Stimulated activated naive B cell treated with anti-CD40 and anti-IgM and Interleukin-4, amounts not matched to agents 10 μg/mL and 1 μg/mL and 100 μg/mL, for 72 hours (primary cell): ENCODE measurements at places on chromosomes 11 and 22.

DNA sequence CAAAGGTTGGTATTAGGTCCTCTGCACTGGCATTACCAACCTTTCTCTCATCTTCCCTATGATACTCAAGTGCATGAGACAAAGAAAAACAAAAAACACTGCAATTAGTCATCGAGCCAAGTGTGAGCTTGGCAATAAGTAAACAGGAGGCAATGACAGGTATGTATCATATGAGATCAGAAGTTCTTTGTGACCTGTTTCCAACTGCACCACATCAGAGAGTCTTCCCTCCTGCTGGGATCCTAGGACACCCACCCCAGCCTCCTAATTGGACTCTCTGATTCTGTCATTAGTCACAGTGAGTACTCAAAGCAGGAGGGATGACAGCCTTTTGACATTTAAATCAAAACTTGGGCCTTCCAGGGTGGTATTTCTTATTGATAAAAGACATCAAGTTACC lies 7.8 kb upstream of the JAML start:
- no peak overlapping the region for H3K4me3 ChIP-seq
- H3K4me1 ChIP-seq = peaks cover 22% of the 10 kb centered on the region
- H3K27ac ChIP-seq = no peak overlapping the region
- H3K36me3 ChIP-seq = peaks cover 55% of the 10 kb centered on the region

DNA sequence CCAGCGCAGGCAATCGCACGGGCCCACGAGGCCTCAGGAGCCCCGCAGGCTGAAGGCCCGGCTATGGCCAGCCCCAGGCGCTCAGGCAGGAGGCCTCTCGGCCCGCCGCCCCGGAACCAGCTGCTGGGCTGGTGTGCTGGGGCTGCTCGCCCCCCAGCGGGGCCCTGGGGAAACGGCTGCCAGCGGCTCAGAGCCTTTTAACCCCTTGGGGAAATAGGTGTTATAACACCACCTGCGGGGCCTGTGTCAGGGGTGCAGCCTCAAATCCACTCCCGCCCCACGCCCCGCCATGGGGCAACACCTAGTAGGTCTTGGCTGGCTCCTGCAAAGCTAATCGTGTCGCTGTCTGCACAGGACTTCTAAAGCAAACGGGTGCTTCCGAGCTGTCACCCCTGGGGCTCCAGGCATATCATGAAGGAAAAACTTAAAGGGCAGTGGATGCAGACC lies 237.4 kb downstream of the TTC28 start:
- H3K4me3 ChIP-seq = peak overlapping the region; percentile 83
- H3K4me1 ChIP-seq = peaks cover 11% of the 10 kb centered on the region
- DNase-seq = peak; percentile 65
- H3K27me3 ChIP-seq = peaks cover 32% of the 10 kb centered on the region
- peak overlapping the region; percentile 56 for H3K27ac ChIP-seq

- H3K27me3 ChIP-seq = peaks cover 61% of the 10 kb centered on the region
- DNase-seq = no peak
- peaks cover 2% of the 10 kb centered on the region for H3K36me3 ChIP-seq
- H3K4me1 ChIP-seq = peaks cover 5% of the 10 kb centered on the region
- peak overlapping the region; percentile 63 for H3K4me3 ChIP-seq
Measured at GRCh38 chr22:39686178-39686620, 115.6 kb downstream of the CACNA1I start.

DNA sequence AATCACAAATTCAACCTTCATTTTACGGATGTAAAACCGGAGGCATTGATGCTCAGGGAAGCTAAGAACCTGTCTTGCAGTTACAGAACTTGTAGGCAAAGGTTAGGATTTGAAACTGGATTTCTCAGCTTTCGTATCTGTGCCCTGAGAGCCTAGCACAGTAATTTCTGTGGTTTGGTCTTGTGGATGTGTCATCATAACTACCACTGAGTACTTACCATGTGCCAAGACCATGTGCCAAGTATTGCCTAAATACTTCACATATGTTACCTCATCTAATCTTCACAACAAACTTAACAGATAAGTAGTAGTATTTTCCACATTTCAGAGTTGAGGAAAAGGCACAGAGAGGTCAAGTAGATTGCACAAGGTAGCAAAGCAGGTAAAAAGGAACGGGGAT lies 140.7 kb downstream of the NXPE2 start:
- H3K36me3 ChIP-seq = no peaks in the 10 kb centered on the region
- no peak overlapping the region for H3K4me3 ChIP-seq
- H3K27me3 ChIP-seq = no peaks in the 10 kb centered on the region

GRCh38 chr11:61645179-61645868 lies 34.9 kb upstream of the DAGLA start:
- H3K36me3 ChIP-seq = no peaks in the 10 kb centered on the region
- no peak overlapping the region for H3K27ac ChIP-seq
- no peak for DNase-seq
- H3K27me3 ChIP-seq = peaks cover 8% of the 10 kb centered on the region

GRCh38 chr11:123098990-123099389 lies 37.1 kb upstream of the HSPA8 start:
- H3K36me3 ChIP-seq = no peaks in the 10 kb centered on the region
- H3K27ac ChIP-seq = no peak overlapping the region
- no peaks in the 10 kb centered on the region for H3K4me1 ChIP-seq
- H3K4me3 ChIP-seq = no peak overlapping the region
- H3K27me3 ChIP-seq = peaks cover 9% of the 10 kb centered on the region
- DNase-seq = no peak

GRCh38 chr11:123434262-123434661 lies 4.2 kb downstream of the GRAMD1B start:
- peaks cover 25% of the 10 kb centered on the region for H3K27me3 ChIP-seq
- H3K36me3 ChIP-seq = no peaks in the 10 kb centered on the region
- no peak overlapping the region for H3K27ac ChIP-seq
- H3K4me1 ChIP-seq = peaks cover 11% of the 10 kb centered on the region

- H3K4me3 ChIP-seq = no peak overlapping the region
- H3K27me3 ChIP-seq = peaks cover 5% of the 10 kb centered on the region
- peaks cover 9% of the 10 kb centered on the region for H3K4me1 ChIP-seq
Measured at GRCh38 chr11:65810046-65810868, 23.4 kb downstream of the OVOL1 start.

DNA sequence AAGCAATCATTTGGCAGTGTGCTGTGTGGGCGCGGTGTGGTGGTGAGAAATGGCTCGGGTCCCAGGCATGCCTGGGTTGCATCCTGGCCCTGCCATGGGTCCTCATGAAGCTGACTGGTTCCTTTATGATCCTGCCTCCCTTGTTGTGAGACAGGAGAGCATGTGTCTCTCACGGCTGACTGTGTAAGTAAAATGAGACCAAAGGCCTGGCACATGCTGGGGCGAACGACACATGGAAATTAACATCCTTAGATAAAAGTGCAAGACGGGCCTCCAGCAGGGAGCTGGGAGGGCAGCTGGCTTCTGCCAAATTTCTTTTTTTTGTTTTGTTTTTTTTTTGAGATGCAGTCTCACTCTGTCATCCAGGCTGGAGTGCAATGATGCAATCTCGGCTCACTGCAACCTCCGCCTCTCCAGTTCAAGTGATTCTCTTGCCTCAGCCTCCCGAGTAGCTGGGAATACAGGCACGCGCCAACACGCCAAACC lies 9.4 kb upstream of the FBLN1 start:
- no peaks in the 10 kb centered on the region for H3K4me1 ChIP-seq
- H3K4me3 ChIP-seq = no peak overlapping the region
- H3K27me3 ChIP-seq = peaks cover 29% of the 10 kb centered on the region
- no peaks in the 10 kb centered on the region for H3K36me3 ChIP-seq
- no peak for DNase-seq

DNA sequence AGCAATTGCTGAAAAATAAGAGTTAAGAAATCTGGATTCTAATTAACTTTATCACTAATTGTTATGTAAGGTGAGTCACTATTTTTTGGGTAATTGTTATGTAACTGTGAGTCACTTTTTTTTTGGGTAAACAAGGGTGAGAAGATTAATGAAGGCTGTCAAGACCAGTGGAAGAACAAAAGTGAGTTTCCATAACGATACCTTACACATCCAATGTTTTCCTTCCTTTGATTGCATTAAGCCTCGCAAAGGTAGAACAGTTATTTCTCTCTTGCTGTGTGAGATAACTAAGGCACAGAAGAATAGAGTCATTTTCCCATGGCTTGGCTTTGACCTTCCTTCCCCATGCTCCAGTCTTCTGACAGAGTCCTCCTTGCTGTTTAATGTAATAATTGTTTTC lies 374.7 kb downstream of the DDX10 start:
- H3K4me3 ChIP-seq = no peak overlapping the region
- H3K4me1 ChIP-seq = no peaks in the 10 kb centered on the region
- no peaks in the 10 kb centered on the region for H3K27me3 ChIP-seq
- H3K36me3 ChIP-seq = no peaks in the 10 kb centered on the region
- H3K27ac ChIP-seq = no peak overlapping the region
- no peak for DNase-seq

GRCh38 chr22:28500006-28500405 lies 179.6 kb downstream of the TTC28 start:
- no peaks in the 10 kb centered on the region for H3K4me1 ChIP-seq
- no peaks in the 10 kb centered on the region for H3K36me3 ChIP-seq
- H3K27me3 ChIP-seq = peaks cover 5% of the 10 kb centered on the region
- no peak overlapping the region for H3K27ac ChIP-seq

- no peak overlapping the region for H3K4me3 ChIP-seq
- no peaks in the 10 kb centered on the region for H3K27me3 ChIP-seq
- H3K36me3 ChIP-seq = no peaks in the 10 kb centered on the region
- no peak overlapping the region for H3K27ac ChIP-seq
- H3K4me1 ChIP-seq = no peaks in the 10 kb centered on the region
Measured at GRCh38 chr11:16408619-16409018, 52.3 kb upstream of the SOX6 start.

GRCh38 chr22:23408321-23408720 lies 171.8 kb downstream of the IGLL1 start:
- peaks cover 10% of the 10 kb centered on the region for H3K4me1 ChIP-seq
- peak overlapping the region; percentile 56 for H3K27ac ChIP-seq
- no peak for DNase-seq
- H3K27me3 ChIP-seq = peaks cover 5% of the 10 kb centered on the region

- peaks cover 28% of the 10 kb centered on the region for H3K4me1 ChIP-seq
- H3K27ac ChIP-seq = no peak overlapping the region
- no peak for DNase-seq
- no peaks in the 10 kb centered on the region for H3K36me3 ChIP-seq
Measured at GRCh38 chr22:30193031-30193775, 53.4 kb downstream of the LIF start.

- no peaks in the 10 kb centered on the region for H3K36me3 ChIP-seq
- no peaks in the 10 kb centered on the region for H3K4me1 ChIP-seq
- no peak overlapping the region for H3K4me3 ChIP-seq
- no peak for DNase-seq
- H3K27ac ChIP-seq = no peak overlapping the region
Measured at GRCh38 chr11:116563028-116563711, 209.6 kb downstream of the BUD13 start.

- no peaks in the 10 kb centered on the region for H3K36me3 ChIP-seq
- H3K4me3 ChIP-seq = no peak overlapping the region
- no peak for DNase-seq
- H3K4me1 ChIP-seq = peaks cover 7% of the 10 kb centered on the region
Measured at GRCh38 chr22:23467721-23468294, 112.3 kb downstream of the IGLL1 start.

DNA sequence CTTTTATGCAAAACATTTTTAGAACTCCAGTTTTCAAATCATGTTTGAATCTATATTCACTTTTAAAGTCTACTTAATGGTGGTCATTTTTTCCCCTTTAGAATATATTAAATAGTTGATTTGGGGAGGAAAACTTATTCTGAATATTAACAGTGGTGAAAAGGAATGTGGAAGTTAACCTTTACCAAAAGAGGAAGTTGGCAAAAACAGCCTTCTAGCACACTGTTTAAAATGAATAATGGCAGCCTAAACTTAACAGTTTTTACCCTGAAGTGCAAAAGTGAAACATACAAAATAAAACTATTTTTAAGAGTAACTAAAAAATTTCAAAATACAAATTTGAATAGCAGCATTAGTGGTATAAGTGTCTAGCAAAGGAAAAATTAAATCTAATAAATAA lies 86.4 kb downstream of the GRK3 start:
- no peak for DNase-seq
- H3K36me3 ChIP-seq = peaks cover 45% of the 10 kb centered on the region
- peak overlapping the region; percentile 91 for H3K27ac ChIP-seq
- no peaks in the 10 kb centered on the region for H3K27me3 ChIP-seq
- peaks cover 34% of the 10 kb centered on the region for H3K4me1 ChIP-seq

- H3K27ac ChIP-seq = no peak overlapping the region
- H3K27me3 ChIP-seq = no peaks in the 10 kb centered on the region
- no peaks in the 10 kb centered on the region for H3K4me1 ChIP-seq
- H3K36me3 ChIP-seq = no peaks in the 10 kb centered on the region
Measured at GRCh38 chr11:112829971-112830654, 131.1 kb upstream of the NCAM1 start.

DNA sequence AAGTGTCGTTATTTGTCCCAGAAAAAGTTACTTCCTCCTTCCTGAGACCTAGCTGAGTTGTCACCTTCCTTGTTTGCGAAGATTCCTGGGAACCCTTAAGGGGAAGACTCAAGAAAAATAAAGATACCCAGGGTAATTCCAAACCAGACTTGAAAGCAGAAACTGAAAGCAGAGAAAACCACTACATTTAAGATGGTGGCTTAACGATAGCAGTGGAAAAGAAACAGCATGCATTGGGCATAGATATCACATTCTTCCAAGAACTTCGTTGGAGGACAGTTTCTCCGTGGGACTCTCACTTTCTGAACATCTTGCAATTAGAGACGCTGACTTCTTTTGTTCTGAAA lies 89.1 kb downstream of the FAM76B start:
- H3K27me3 ChIP-seq = no peaks in the 10 kb centered on the region
- H3K27ac ChIP-seq = peak overlapping the region; percentile 94
- H3K36me3 ChIP-seq = no peaks in the 10 kb centered on the region
- H3K4me3 ChIP-seq = peak overlapping the region; percentile 48
- peaks cover 49% of the 10 kb centered on the region for H3K4me1 ChIP-seq

DNA sequence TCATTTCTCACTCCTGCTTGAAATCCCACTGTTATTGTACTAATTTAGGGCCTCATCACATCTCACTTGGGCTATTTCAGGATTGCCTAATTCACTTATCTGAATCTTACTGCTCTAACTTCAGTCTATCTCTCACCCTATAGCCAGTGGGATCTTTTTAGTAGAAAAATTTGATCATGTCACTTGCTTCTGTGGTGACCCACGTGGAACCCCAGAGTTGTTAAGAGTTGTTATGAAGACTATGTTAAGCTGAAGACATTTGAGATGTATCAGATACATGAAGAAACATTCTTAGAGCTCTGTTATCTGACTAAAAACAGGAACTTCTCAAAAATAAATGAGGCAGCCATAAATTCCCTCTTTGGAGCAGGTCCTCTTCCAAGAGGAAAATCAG lies 1375.6 kb upstream of the TENM4 start:
- H3K27ac ChIP-seq = peak overlapping the region; percentile 89
- H3K27me3 ChIP-seq = no peaks in the 10 kb centered on the region
- H3K4me1 ChIP-seq = peaks cover 10% of the 10 kb centered on the region
- H3K4me3 ChIP-seq = no peak overlapping the region

GRCh38 chr11:14378171-14378570 lies 19.2 kb upstream of the RRAS2 start:
- DNase-seq = no peak
- no peak overlapping the region for H3K4me3 ChIP-seq
- peaks cover 10% of the 10 kb centered on the region for H3K4me1 ChIP-seq
- H3K27ac ChIP-seq = no peak overlapping the region
- H3K27me3 ChIP-seq = no peaks in the 10 kb centered on the region

- H3K36me3 ChIP-seq = no peaks in the 10 kb centered on the region
- no peak overlapping the region for H3K27ac ChIP-seq
- no peak for DNase-seq
- H3K4me1 ChIP-seq = no peaks in the 10 kb centered on the region
Measured at GRCh38 chr22:48808038-48808960, 1019.4 kb downstream of the BRD1 start.

GRCh38 chr22:36936362-36937116 lies 23.1 kb downstream of the CSF2RB start:
- H3K27ac ChIP-seq = peak overlapping the region; percentile 83
- peaks cover 75% of the 10 kb centered on the region for H3K4me1 ChIP-seq
- H3K36me3 ChIP-seq = peaks cover 74% of the 10 kb centered on the region
- H3K27me3 ChIP-seq = no peaks in the 10 kb centered on the region

GRCh38 chr11:75347781-75348566 lies 3.5 kb downstream of the ARRB1 start:
- no peak overlapping the region for H3K4me3 ChIP-seq
- H3K36me3 ChIP-seq = no peaks in the 10 kb centered on the region
- H3K27me3 ChIP-seq = peaks cover 8% of the 10 kb centered on the region
- H3K4me1 ChIP-seq = peaks cover 67% of the 10 kb centered on the region
